ENCODE measurements at places on chromosomes 6 and 20. TPM values are rescaled to one million over a fixed set of nuclear protein-coding genes. Genes with fewer than 3 reads are reported as not detected.

Gene RNGTT
- 2.1 TPM for polyA plus RNA-seq

Gene MYCT1
- 103 TPM for polyA plus RNA-seq

Gene PRPH2
- polyA plus RNA-seq: 0.32 TPM

Gene CCR6
- polyA plus RNA-seq: not detected

Gene MAPK13
- 9.0 TPM for polyA plus RNA-seq
